Fibroblast of skin of left quadriceps (primary cell): ENCODE measurements at places on chromosomes 4 and X.

GRCh38 chrX:810186-810585 lies 179.6 kb downstream of the SHOX start:
- DNase-seq, result no peak

- DNase-seq, result no peak
Measured at GRCh38 chr4:81905971-81906370, 434.3 kb upstream of the RASGEF1B start.

GRCh38 chrX:14753441-14753840 lies 119.4 kb downstream of the FANCB start:
- peak; percentile 21 for DNase-seq

- no peak for DNase-seq
Measured at GRCh38 chr4:139761461-139761860, 95.8 kb downstream of the MGST2 start.

- no peak for DNase-seq
Measured at GRCh38 chr4:80922941-80923340, 107.6 kb upstream of the BMP3 start.

GRCh38 chr4:130576218-130576617 lies 1480.3 kb downstream of the C4orf33 start:
- DNase-seq, result no peak
